Aorta (tissue), 5 donors: ENCODE measurements at places on chromosomes 3 and 15.
A peak's percentile ranks its signal among the peaks of the same experiment; 100 is the strongest.

- no peak for DNase-seq
- no peaks in the 10 kb centered on the region for H3K27me3 ChIP-seq
- H3K36me3 ChIP-seq: no peaks in the 10 kb centered on the region
- no peak overlapping the region for H3K27ac ChIP-seq
- no peaks in the 10 kb centered on the region for H3K4me1 ChIP-seq
These were observed 83.2 kb downstream of the RAB11A start for GRCh38 chr15:65952391-65953053.

GRCh38 chr3:21705769-21706168 lies 45.2 kb downstream of the ZNF385D start:
- DNase-seq: peak; percentile 85
- peak overlapping the region; percentile 54 for H3K27ac ChIP-seq
- H3K36me3 ChIP-seq: no peaks in the 10 kb centered on the region

GRCh38 chr3:72947715-72948490 lies 48.7 kb upstream of the PPP4R2 start:
- H3K27ac ChIP-seq: no peak overlapping the region
- H3K36me3 ChIP-seq: peaks cover 1% of the 10 kb centered on the region
- no peaks in the 10 kb centered on the region for H3K27me3 ChIP-seq
- no peak for DNase-seq
- H3K4me3 ChIP-seq: no peak overlapping the region
- no peaks in the 10 kb centered on the region for H3K4me1 ChIP-seq

- H3K36me3 ChIP-seq: no peaks in the 10 kb centered on the region
- no peak overlapping the region for H3K4me3 ChIP-seq
- DNase-seq: no peak
- no peak overlapping the region for H3K27ac ChIP-seq
- H3K4me1 ChIP-seq: no peaks in the 10 kb centered on the region
These were observed 490.9 kb downstream of the ZBBX start for GRCh38 chr3:166889241-166889640.

DNA sequence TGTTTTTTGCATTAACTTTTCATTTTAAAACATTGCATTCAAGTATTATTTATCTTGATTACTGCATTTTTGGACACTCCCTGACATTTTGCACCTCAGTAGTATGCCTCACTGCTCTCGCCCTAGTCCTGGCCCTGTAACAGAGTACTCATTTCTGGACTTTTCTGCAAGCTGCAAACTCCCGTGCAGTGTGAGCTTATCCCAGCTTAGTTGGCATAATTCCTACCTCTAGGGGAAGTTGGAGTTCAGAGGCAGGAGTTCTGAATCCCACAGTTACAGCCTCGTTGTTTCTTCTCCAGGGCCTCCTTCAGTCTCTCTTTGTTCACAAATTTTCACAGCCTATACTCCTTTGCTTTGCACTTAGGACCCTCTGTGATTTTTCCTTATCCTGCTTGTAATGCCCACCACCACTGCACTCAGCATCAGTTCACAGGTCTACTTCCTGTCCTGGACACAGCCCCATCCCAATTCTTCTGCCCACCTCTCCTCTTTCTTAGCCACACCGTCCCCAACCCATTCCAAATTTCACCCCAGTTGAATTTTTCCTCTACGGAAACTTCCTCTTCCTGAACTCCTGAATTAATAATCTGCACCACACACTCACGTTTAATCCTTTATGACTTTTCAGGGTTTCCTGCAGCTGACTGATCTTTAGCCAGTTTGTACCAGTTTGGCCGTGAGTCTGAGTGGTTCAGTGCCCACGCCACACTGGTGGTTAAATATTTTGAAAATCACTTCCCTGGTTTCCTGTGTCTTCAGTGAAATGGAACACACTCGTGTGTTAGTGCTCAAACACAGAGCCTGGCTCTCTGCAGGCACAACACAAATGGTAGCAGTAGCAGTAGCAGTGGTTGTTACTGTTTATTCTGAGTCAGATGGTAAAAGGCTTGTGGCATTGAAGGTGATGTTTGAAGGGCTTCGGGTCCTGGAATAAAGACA lies 6.3 kb upstream of the CTSH start:
- no peak overlapping the region for H3K27ac ChIP-seq
- H3K4me1 ChIP-seq: peaks cover 4% of the 10 kb centered on the region
- no peaks in the 10 kb centered on the region for H3K27me3 ChIP-seq
- DNase-seq: no peak
- H3K36me3 ChIP-seq: no peaks in the 10 kb centered on the region

DNA sequence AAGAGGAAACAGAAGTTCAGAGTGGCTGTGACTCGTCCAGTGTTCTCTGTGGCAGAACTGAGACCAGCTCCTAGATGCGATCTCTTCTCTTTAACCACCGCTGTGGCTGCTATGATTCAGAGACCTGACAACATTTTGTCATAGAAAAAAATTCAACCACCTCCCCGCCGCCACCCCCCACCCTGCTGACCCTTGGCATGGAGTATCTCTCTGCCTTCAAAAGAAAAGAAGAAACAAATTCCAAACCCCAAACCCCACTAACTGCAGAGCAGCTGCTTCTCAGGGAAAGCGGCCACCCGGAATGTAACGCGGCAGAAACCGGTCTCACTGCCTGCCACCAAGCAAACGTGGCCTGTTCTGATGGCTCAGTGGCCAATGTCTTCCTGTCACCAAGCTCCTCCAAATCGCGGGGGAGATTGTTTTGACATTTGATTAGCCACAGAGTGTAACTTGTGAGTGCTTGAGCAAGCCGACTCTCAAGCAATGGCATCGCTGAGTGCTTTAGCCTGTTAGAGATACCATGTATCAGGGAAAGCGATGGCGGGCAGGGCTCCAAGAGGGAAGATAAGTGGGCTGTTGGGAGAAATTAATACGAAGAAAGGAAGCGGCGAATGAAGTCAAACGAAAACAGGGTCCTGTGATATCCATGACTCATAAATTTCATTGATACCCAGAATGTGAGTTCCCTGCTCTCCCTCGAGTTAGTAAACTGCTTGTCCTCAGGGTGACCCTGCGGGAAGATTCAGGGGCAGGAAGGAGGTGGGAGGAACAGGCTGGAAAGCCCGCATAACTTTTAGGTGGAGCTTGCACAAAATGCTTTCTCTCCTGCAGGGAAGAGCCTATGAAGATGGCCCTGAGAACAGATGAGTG lies 44.8 kb upstream of the TLE3 start:
- no peaks in the 10 kb centered on the region for H3K27me3 ChIP-seq
- no peak for DNase-seq
- H3K27ac ChIP-seq: no peak overlapping the region
- H3K36me3 ChIP-seq: no peaks in the 10 kb centered on the region
- no peaks in the 10 kb centered on the region for H3K4me1 ChIP-seq

GRCh38 chr3:8952130-8952529 lies 11.1 kb downstream of the RAD18 start:
- no peak for DNase-seq
- no peaks in the 10 kb centered on the region for H3K27me3 ChIP-seq
- no peak overlapping the region for H3K27ac ChIP-seq
- no peaks in the 10 kb centered on the region for H3K36me3 ChIP-seq

GRCh38 chr15:83275412-83275811 lies 9.1 kb downstream of the BNC1 start:
- no peaks in the 10 kb centered on the region for H3K36me3 ChIP-seq
- no peaks in the 10 kb centered on the region for H3K27me3 ChIP-seq
- no peaks in the 10 kb centered on the region for H3K4me1 ChIP-seq
- no peak for DNase-seq

GRCh38 chr3:38724392-38724736 lies 74.9 kb upstream of the SCN5A start:
- H3K4me3 ChIP-seq: no peak overlapping the region
- no peak overlapping the region for H3K27ac ChIP-seq
- DNase-seq: no peak
- peaks cover 7% of the 10 kb centered on the region for H3K4me1 ChIP-seq
- H3K36me3 ChIP-seq: no peaks in the 10 kb centered on the region

DNA sequence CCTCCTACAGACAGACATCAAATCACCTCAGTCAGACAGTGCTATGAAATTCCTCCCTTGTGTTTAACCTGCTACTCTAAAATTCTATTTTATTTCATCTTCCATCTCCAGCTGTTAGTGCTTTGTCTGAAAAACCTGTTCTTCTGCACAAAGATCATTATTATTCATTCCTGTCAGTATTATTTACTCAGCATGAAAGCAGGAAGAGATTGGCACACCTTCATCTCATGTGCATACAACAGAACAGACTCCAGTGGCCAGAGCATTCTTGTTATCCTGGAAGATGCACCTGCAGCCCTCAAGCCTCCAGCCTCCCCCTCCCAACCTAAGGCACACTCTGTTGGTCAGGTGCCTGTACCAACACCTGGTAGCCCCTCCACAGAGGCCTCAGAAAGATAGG lies 1.8 kb upstream of the ROPN1B start:
- H3K27me3 ChIP-seq: no peaks in the 10 kb centered on the region
- H3K4me1 ChIP-seq: no peaks in the 10 kb centered on the region
- DNase-seq: no peak
- no peaks in the 10 kb centered on the region for H3K36me3 ChIP-seq
- H3K4me3 ChIP-seq: no peak overlapping the region

- H3K4me1 ChIP-seq: no peaks in the 10 kb centered on the region
- no peak overlapping the region for H3K4me3 ChIP-seq
- no peak for DNase-seq
- no peaks in the 10 kb centered on the region for H3K27me3 ChIP-seq
- no peak overlapping the region for H3K27ac ChIP-seq
These were observed 529.5 kb upstream of the TGFBR2 start for GRCh38 chr3:30076899-30077298.

DNA sequence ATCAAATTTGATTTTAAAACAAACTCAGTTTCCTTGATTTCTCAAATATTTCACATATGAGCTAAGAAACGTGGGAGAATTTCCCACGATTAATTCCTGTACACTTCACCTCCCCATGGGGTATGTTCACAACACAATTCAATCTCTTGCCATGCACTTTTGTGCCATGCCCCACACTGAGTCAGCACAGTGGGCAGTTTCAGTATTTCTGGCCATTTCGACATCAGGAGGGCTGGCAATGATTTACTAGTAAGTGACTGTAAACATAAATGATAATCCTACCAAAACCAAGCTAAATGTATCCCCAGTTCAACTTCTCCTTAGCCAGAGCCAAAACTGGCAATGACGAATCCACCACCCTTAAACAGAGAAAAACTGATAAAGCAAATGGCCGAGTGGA lies 293.6 kb downstream of the FGF12 start:
- H3K4me1 ChIP-seq: no peaks in the 10 kb centered on the region
- no peaks in the 10 kb centered on the region for H3K36me3 ChIP-seq
- H3K27ac ChIP-seq: no peak overlapping the region
- DNase-seq: no peak

DNA sequence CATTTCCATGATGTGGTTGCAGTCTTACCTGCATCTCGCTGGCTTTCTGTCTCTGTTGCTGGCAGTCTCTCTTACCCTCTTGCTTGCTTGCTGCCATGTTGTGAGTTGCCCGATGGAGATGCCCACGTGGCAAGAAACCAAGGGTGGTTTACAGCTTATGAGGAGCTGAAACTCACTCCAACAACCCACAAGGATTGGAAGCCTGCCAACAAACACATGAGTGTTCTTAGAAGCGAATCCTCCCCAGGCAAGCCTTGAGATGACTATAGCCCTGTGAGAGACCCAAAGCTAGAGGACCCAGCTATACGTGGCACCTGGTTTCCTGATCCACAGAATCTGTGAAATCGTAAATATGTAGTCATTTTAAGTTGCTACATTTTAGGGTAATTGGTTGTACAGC lies 490.9 kb upstream of the ADAMTS9 start:
- peak overlapping the region; percentile 72 for H3K27ac ChIP-seq
- H3K27me3 ChIP-seq: no peaks in the 10 kb centered on the region
- H3K36me3 ChIP-seq: no peaks in the 10 kb centered on the region
- H3K4me1 ChIP-seq: peaks cover 5% of the 10 kb centered on the region

GRCh38 chr3:16512435-16513140 lies 911 bp downstream of the RFTN1 start:
- peak overlapping the region; percentile 0 for H3K27ac ChIP-seq
- peaks cover 4% of the 10 kb centered on the region for H3K4me1 ChIP-seq
- H3K36me3 ChIP-seq: no peaks in the 10 kb centered on the region
- H3K4me3 ChIP-seq: peak overlapping the region; percentile 85
- H3K27me3 ChIP-seq: no peaks in the 10 kb centered on the region

GRCh38 chr3:132787616-132788300 lies 65.5 kb upstream of the NPHP3 start:
- DNase-seq: no peak
- H3K4me3 ChIP-seq: no peak overlapping the region
- H3K4me1 ChIP-seq: peaks cover 5% of the 10 kb centered on the region
- H3K27me3 ChIP-seq: no peaks in the 10 kb centered on the region

- H3K36me3 ChIP-seq: peaks cover 3% of the 10 kb centered on the region
- no peak for DNase-seq
- H3K27ac ChIP-seq: no peak overlapping the region
- no peaks in the 10 kb centered on the region for H3K27me3 ChIP-seq
- no peak overlapping the region for H3K4me3 ChIP-seq
- no peaks in the 10 kb centered on the region for H3K4me1 ChIP-seq
These were observed 14.3 kb upstream of the RHO start for GRCh38 chr3:129514110-129514509.
